ENCODE measurements at places on chromosomes 4 and X. TPM values are rescaled to one million over a fixed set of nuclear protein-coding genes. Genes with fewer than 3 reads are reported as not detected.

DNA sequence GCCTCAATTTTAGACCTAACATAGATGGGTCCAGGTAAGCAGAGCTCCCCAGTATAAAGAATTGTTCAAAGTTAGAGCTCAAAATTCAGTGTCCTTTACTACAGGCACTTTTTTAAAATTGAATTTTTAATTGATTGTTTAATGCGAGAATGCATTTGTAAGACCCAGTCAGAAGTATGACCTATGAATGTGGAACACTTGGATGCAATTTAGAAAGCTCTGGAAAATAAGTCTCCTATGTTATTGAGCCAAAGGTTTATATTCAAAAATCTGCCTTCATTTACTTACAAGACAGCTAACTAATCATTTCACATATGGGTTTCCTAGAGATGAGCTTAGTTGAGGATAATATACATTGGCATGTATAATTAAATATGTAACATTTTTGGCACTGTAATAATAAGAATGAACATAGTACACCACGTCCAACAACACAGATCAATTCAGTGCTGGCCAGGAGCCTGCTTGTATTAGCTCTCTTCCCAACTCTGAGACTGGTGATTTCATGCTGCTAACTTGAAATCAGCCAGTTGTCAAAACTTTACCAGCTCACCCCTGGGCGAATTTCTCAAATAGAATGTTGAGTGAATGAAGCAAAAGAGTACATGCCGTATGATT lies 197.2 kb upstream of the NPY2R start:
- H3K36me3 ChIP-seq = no peaks in the 10 kb centered on the region
- H3K4me1 ChIP-seq = no peaks in the 10 kb centered on the region
- H3K4me3 ChIP-seq = no peak overlapping the region
- DNase-seq = no peak

GRCh38 chr4:22991576-22991975 lies 298.8 kb downstream of the GBA3 start:
- no peak for DNase-seq
- no peaks in the 10 kb centered on the region for H3K4me1 ChIP-seq
- H3K36me3 ChIP-seq = no peaks in the 10 kb centered on the region
- no peak overlapping the region for H3K4me3 ChIP-seq
- H3K27me3 ChIP-seq = no peaks in the 10 kb centered on the region

The MMRN1 gene
- 0.51 TPM for total RNA-seq

DNA sequence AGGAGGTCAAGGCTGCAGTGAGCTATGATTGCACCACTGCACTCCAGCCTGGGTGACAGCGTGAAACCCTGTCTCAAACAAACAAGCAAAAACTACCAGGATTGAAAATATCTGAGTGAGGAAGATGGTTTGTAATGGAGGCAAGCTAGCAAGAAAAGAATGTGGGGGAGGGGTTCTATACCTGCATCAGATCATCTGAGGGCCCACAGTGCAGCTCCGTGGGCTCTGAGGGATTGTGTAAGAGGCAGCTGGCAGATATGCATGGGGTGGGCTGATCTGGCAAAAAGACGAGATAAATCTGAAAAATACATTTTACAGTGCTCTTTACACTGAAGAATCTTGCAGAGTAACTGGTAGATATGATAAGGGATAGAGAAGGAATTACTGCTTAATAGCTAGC lies 28.9 kb upstream of the CHRNA9 start:
- peaks cover 90% of the 10 kb centered on the region for H3K4me1 ChIP-seq
- no peak overlapping the region for H3K4me3 ChIP-seq
- no peak for DNase-seq
- no peaks in the 10 kb centered on the region for H3K36me3 ChIP-seq

The CD38 gene
- 15.3 TPM for total RNA-seq

GRCh38 chrX:26653050-26653449 lies 437.1 kb downstream of the MAGEB5 start:
- no peaks in the 10 kb centered on the region for H3K4me1 ChIP-seq
- no peak for DNase-seq
- no peak overlapping the region for H3K4me3 ChIP-seq

- no peaks in the 10 kb centered on the region for H3K4me1 ChIP-seq
- no peak overlapping the region for H3K4me3 ChIP-seq
- no peaks in the 10 kb centered on the region for H3K36me3 ChIP-seq
- DNase-seq = no peak
- H3K27ac ChIP-seq = no peak overlapping the region
Observed at GRCh38 chr4:18869166-18869565, 847.6 kb upstream of the LCORL start.

DNA sequence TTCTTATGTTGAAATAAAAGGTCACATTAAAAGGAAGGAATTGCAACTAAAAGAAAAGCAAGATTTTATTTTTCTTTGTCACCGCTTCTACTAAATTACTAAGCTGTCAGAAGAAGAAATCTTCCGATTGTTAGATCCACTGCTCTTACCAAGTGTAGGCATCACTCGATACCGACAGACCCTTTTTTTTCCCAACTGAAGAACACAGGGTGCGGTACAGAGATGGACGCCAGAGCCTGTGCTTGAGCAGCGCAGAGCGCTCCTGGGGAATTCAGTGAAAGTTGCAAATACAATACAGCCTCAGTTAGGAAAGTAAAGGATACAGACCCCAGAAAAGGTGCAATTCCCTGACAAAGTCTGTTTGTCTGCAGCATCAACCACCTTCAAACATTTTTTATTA lies 94.9 kb upstream of the WDR17 start:
- no peak overlapping the region for H3K4me3 ChIP-seq
- H3K27ac ChIP-seq = no peak overlapping the region
- H3K36me3 ChIP-seq = no peaks in the 10 kb centered on the region
- DNase-seq = no peak
- H3K27me3 ChIP-seq = no peaks in the 10 kb centered on the region

The RS1 gene
- not detected for total RNA-seq

The GPRASP2 gene
- 1.4 TPM for total RNA-seq
